ENCODE measurements at places on chromosomes 16 and 17.

DNA sequence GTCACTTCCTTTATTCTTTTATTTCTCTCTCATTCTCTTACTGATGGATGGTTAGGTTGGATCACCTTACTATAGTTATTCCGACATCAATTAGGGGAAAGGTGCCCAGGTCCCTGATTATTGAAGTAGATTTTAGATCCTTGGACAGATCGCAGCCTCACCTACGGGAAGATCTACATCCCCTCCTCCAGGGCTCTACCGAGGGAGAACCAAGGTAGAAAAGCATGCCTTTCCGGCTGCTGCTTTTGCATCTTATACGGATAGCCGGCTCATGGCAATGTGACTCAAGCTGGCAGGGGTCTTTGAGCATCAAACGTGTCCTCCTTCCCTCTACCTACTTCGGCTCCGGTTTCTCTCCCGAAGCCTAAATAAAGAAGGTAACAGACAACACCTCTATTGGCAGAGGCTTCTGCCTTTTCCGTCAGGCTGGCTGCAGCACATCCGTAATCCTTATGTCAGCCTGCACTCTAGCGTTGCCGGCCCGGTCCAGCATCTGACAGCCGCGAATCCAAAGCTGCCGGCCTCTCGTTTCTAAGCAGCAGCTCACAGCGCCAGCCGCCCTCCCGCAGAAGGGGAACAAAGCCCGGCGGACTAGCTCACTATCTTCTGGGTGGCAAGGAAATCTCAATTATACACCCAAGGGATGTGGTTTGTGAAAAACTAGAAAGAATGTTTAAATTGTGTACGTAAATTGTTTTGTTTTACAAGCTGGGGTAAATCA lies 46.9 kb downstream of the IRX6 start:
- no peak for DNase-seq

DNA sequence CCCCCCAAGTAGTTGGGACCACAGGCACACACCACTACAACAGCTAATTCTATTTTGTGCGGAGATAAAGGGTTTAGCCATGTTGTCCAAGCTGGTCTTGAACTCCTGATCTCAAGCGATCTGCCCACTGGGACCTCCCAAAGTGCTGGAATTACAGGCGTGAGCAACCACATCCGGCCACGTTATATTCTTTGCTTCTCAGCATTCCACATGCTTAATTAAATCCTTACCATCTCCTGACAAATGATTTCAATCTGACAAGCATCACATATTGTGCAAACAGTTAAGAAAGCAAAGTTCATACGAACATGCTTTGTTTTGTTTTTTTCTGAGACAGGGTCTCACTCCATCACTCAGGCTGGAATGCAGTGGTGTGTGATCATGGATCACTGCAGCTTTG lies 18.2 kb downstream of the HIGD1B start:
- no peak for DNase-seq

DNA sequence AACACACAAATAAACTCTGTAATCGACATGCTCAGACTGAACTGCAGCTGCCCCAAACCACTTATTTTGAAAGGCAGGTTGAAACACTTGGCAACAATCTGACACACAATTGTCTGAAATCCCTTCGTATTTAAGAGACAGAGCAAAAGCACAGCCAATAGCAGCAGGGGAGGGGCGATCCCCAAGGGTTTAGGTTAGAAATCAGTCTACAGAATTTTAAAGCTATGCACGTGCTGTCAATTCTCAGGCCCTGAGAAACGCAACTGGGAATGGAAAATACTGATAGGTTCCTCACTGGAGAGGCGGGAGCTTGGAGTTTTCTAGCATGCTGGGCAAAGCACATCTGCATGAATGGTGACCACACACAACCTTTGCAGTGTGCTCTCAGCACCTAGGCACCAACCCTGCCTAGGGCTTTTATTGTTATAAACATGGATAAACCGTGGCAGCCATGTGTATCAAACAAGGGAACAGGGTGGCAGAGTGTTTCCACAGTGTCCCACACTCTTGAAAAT lies 168.0 kb downstream of the AATF start:
- DNase-seq, result no peak

DNA sequence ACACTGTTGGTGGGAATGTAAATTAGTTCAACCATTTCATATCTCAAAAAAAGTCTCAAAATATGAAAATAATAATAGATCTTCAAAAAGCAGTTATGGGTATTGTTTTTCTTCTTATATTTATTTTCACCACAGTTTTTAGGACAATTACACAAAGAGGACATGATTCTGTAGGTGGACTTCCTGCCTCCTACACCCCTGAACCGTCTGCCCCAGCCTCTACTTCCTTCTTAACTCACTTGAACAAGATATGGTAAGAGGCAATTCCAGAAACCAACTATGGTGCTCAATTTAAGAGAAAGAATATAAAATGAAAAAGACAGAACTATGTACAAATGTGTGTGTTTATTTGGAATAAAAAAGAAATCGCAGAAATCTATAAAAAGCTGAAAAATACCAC lies 74.1 kb upstream of the MON1B start:
- no peak for DNase-seq

DNA sequence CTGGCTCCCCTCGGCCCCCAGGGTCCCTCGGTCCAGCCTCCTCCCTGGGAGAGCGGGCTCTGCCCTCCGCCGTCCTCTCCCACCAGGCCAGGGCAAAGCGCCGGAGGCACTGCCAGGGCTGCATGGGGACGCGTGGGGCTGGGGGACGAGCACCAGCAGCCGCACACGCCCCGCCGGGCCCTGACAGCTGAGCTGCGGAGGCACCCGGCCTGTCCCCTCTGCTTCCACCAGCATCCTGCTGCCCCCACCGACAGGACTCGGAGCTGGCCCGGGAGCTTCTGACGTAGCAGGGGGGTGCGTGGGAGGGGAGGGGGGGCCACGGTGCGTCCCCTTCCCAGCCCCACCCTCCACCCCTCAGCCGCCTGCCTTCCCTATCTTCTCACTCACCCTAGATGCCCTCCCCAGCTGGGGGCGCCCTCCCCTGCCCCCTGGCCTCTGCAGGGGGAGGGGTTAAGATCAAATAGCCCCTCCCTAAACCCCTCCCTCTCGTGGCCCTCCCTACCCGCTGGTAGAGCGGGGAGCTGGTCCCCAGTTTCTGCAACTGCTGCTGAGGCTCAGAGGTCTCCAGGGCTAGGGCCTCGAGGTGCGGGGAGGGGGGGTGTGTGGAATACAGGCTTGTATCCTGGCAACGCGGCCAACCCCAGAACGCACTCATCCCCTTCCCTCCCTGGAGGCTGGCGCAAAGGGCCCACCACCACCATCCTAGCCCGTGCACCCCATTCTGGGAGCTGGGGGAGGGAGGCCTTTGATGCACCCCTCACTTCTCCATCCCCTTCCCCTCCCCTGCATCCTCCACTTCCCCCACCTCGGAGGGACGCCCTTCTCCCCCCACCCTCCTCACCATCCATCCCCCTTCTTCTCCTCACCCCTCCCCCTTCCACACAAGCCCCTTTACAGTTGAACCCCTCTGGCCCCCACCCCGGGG lies 1.0 kb downstream of the SRCIN1 start:
- DNase-seq, result no peak

Measured in stimulated activated CD8-positive, alpha-beta memory T cell treated with anti-CD3 and anti-CD28 coated beads, Interleukin-7, amount 100 ng/mL, for 24 hours (primary cell).